ENCODE measurements at places on chromosomes 5 and 9.

- DNase-seq, result no peak
Observed at GRCh38 chr5:174917976-174918554, 193.7 kb downstream of the MSX2 start.

- DNase-seq, result peak; percentile 79
Observed at GRCh38 chr9:36401164-36401740, 1.2 kb upstream of the RNF38 start.

GRCh38 chr9:95127249-95128176 is 190.0 kb downstream of the FANCC start:
- DNase-seq, result peak; percentile 74

- no peak for DNase-seq
Observed at GRCh38 chr9:107963246-107963645, 473.7 kb upstream of the KLF4 start.

- DNase-seq, result no peak
Observed at GRCh38 chr9:93064392-93065134, 6.1 kb downstream of the SUSD3 start.

DNA sequence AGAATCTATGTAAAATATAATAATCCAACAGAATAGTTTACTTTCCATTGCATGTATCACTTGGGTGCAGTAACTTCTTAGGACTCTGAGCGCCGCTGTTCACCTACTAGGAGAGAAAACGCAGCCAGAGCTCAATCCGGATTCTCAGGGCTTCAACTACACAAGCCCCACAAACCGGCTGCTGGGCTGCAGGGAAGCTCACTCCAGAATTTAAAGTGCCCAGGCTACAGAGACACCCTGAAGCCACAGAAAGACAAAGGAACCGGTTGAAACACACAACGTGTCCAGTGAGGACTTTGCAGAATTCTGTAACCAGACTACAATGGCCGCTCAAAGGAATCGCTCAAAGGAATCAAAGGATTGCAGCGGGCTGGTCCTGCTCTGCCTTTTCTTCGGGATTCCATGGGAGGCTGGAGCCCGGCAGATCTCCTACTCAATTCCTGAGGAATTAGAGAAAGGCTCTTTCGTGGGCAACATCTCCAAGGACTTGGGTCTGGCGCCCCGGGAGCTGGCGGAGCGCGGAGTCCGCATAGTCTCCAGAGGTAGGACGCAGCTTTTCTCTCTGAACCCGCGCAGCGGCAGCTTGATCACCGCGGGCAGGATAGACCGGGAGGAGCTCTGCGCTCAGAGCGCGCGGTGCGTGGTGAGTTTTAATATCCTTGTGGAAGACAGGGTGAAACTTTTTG is at the start of gene PCDHGA10:
PCDHGA10 (plus strand) TSS at position 134 of the 686 bp plus-strand sequence; CDS start at position 323, 189 bp downstream.
- DNase-seq, result peak; percentile 72

Data from fibroblast of skin of abdomen (primary cell).